Stimulated activated CD8-positive, alpha-beta memory T cell treated with anti-CD3 and anti-CD28 coated beads, Interleukin-15, amount 100 ng/mL, for 4 hours (primary cell): ENCODE measurements at places on chromosomes 12 and 14.

DNA sequence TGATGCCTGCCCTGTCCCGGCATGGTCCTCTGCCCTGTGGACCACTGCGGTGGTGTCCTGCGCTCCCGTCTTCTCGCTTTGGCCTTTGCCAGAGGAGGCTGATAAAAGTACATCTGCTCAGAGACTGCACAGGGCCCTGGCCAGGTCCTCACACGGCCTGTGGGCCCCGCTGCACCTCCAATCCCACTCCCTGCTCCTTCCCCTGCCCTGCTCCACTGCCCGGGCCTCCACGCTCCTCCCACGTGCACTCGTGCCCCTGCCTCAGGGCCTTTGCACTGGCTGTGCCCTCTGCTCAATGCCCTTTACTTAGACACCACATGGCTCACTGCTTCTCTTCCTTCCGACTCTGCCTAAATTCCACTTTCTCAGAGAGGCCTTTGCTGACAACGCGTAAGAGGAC, 49.3 kb upstream of the BEGAIN start:
- DNase-seq: no peak

DNA sequence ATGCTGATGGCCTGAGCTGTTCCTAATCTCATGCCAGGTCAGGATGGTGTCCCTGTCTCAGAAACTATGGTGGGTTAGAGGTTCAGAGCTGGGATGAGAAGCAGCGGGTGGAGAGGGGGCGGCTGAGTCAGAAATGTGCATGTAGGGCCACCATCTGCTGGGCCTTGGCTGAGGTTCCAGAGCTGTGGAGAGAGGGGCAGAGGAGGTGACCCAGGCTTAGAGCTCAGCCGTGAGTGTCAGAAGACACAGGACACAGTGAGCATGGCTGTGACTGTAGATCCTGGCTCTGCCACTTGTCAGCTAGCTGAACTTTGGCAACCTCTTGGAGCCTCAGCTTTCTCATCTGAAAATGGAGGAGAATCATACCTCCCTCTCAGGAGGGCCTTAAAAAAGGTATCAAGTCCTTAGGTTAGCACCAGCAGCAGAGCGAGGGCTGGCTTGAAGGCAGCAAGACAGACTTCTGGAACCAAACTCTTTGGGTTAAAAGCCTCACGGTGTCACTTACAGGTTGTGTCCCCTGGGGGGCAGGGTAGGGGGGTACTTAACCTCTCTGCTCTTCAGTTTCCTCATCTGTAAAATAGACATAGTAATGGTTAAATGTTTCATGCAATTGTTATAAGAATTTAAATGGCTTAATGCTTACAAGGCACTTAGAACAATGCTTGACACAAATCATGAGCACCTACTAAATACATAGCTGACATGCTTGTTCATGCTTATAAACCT, 34.8 kb downstream of the TMEM229B start:
- DNase-seq: no peak

DNA sequence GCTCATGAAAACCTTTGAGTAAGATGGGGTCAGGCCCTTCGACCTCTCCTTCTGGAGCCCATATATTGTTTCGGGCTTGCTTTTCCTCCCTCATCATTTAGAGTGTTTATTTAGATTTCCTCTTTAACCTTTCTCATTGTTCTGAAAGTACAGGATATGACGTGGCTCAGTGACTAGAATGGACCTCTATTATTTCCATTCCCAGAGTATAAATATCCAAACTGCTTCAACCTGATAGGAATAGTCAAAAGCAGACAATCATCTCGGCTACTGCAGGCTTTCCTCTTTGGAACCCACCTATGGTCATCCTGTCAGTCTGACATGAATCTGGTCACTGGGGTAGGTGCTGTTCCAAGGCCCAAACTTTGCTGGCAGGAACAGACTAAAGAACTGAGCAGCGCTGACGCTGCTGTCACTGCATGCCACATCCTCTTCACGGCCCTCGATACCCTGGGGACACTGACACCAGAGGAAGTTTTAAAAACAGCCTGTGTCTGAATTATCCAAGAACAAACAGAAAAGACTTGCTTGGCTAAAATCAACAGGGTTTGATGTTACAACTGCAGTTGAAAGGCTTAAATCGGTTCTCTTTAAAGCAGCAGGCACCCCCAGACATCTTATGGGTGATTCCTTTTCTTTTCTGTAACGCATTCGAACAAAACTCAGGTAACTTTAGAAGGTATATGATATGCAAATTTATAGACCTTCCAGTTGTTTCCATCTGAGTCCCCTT, 5.0 kb upstream of the DDX47 start:
- DNase-seq: no peak

DNA sequence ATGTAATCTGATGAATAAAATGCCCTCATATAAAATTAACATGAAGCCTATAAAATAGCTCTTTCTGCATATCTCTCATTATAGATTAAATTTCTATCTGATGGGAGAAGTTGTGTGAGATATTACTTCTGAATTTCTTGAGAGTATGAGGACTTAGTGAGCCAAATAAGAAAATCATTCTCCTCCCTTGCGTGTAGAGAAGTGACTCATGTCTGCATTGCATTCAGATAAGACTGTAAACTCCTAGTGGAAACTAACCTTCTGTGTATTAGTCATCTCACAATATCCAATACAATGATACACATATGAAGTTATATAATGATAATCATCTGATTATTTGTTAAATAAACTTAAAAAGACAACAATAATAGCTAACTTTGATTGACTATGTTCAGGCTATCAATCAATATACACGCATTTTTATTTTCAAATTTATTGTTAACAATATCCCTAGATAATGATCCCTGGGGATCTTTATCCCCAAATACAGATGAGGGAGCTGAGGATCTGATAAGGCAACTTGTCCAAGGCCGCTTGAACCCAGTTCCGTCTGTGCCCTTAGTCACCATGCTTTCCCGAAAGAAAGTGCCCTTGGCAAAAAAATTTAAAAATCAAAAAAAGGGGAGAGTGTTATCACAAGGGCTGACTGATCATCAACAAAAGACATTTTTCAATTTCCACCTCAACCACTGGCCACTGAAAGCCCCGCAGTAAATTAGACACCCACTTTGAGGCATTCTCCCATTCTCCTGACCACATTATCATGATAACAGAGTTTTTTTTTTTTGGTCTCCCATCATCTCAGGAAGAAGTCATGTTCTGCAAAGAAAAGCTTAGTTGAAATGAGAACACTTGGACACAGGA, 189.2 kb upstream of the RASSF8 start:
- DNase-seq: no peak

DNA sequence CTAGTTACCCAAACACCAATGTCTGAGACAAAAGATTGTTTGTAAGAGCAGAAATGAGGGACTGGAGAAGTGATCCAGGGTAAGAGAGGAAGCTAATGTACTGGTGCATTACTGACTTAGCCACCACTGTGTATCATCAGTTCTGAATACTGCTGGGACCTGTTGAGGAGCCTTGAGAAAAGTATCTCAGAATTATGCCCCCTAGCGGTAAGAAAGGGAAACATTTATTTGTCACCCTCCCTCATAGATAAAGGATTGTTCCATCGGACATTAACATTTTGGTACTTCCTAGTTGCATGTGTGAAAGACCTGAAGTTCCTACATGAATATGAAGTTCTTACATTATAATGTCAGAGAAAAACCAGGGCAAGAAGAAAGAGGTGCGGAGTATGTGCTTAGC, 612.5 kb downstream of the FSCB start:
- no peak for DNase-seq

DNA sequence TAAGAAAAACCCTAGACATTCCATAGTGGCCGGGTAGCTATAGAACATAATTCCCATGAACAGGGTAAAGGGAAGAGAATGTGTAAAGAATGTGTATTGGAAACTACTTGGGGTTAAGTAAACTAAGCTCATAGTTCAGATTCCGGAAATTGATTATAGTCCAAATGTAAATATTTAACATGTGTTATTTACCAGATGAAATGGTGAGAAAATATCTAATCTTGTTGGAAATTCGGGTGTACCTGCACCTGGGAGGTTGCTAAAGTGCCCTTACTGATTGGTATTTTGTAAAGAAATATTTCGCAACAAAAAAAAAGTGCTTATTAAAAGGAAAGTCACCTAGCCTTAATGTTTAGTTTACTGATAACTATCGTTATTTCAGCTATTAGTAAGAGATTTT, 14.4 kb downstream of the RASSF9 start:
- no peak for DNase-seq

- DNase-seq: no peak
These were observed 180.4 kb downstream of the KIF26A start for GRCh38 chr14:104318558-104319490.

DNA sequence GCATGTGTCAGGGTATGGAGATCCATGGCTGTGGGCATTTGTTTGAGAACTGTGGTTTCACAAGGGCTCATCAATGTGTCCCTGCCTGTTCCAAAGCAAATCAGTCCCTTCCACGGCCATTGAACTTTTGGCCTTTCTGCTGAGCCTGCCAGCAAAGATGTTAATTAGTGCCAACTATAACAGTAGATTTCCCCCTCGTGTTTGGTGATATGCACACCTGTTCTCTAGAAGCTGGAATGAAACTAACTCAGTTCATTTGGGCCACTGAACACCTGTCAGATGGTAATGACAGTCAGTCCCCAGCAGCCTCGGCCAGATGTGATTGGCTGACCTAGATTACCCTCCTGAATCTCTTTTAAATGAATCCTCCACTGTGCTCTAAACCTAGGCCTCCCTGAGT, 43.2 kb downstream of the IRAK3 start:
- DNase-seq: no peak

DNA sequence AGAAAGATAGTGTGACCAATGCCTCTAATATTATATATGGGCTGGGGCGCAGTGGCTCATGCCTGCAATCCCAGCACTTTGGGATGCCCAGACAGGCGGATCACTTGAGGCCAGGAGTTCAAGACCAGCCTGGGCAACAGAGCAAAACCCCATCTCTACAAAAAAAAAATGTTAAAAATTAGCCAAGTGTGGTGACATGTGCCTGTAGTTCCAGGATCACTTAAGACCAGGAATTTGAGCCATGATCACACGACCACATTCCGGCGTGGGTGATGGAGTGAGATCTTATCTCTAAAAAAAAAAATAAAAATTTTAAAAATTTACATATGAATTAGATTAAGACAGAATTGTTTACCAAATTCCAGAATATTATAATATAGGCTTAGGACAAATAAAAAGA, 12.0 kb downstream of the TM7SF3 start:
- DNase-seq: no peak

DNA sequence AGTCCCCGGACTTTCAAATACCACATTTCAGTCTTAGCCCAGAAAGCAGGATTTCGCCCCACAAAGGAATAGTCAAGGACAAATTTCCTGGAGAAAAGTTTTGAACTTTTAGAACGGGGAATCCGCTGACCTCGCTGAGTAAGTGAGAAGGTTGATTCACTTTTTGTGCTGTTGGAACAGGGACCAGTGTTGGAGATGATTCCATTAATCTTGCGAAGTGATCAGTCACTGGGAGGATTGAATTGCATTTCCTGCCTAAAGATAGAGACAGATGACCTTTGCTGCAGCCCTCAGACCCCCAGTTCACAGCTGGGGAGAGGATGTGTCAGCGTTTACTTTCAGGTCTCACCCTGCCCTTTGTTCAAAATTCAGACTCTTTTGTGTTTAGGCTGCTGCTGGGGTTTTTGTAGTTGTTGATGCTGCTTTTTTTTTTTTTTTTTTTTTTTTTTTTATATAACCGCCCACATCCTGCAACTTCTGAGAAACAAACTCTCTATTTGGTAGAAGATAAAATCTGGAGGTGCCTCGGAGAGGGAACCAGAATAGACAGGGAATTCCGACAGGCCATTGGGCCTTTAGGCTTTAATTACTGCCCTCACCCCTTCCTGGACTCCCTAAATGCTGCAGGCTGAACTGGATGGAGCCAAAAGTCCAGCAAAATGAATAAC, 9.8 kb upstream of the KDM2B start:
- peak; percentile 40 for DNase-seq

DNA sequence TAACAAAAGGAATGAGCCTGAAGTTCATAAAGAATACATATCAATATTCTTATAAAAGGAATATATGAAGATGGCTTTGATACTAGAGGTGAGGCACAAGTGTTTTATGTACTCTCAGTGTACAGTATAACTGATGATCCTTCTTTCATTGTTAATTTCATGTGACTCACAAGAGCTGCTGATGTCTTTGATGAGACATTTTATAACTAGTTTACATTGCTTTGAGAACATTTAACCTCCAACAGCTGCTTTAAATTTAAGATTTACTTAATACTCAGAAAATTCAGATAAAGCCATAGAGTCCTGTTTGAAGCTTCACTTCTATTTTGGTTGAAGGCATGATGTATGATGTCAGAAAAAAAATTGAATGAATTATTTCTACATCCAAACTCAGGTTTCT, 59.8 kb downstream of the WASHC4 start:
- no peak for DNase-seq

DNA sequence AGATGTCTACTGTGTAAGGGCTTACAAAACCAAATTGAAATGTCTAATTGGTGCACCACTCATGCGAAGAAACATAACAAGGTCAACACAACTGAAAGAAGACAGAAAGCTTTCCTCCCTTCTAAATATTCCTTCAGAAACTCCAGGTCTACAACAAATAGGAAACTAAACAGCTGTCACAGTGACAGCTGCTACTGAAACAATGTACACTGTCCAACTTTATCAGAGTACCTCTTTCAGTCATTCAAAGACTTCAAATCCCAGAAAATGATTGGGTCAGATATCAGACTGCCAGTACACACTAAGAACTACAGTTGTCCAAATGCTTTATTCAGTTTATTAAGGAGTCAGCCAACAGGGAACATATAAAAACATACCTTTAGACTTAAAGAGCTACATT, 35.2 kb downstream of the CEP128 start:
- no peak for DNase-seq

DNA sequence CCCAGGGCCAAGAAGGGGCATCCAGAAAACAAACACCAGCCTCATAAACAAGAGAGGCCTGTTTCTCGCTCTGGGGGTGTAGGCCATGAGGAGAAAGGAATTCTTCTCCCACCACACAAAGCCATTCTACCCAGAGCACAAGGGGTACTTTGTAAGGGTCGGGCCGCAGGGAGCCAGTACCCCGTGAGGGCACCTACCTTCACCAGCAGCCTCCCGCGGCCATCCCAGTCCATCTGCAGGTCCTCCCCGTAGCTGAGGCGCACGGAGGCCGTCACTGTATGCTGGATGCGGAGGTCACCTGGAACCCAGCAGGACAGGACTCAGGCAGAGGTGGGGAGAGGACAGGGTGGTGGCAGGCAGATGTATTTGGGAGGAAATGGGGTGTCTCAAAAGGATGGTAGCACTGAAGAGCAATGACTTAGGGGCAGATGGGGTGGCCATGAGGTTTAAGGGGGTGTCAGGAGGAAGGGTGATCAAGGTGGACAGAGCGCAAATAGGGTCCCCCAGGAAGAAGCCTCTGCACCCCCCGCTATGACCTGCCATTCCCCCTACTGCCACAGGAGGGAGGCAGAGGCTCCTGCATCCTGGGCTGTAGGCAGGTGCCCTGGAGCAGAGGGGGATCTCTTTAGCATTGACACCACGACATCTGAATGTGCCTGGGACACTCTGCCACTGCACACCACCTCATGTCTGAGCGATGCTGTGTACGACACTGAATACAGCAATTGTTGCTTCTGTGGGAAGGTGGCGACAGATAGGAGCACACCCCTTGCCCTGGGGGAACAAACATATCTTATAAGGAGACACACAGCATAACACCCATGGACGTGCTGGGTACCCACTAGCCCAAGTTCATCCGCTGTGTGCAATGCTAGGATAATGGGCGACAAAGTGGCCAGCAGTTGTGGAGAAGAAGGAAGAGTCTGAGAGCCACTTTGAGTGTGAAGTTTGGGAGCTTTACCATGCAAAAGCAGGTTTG, 61.4 kb downstream of the VWF start:
- peak; percentile 17 for DNase-seq
